ENCODE measurements at places on chromosomes 7 and 10.

GRCh38 chr7:155360495-155361345 is 63.0 kb downstream of the INSIG1 start:
- no peak for DNase-seq

GRCh38 chr7:47291461-47292081 is 290.3 kb downstream of the TNS3 start:
- DNase-seq = no peak

DNA sequence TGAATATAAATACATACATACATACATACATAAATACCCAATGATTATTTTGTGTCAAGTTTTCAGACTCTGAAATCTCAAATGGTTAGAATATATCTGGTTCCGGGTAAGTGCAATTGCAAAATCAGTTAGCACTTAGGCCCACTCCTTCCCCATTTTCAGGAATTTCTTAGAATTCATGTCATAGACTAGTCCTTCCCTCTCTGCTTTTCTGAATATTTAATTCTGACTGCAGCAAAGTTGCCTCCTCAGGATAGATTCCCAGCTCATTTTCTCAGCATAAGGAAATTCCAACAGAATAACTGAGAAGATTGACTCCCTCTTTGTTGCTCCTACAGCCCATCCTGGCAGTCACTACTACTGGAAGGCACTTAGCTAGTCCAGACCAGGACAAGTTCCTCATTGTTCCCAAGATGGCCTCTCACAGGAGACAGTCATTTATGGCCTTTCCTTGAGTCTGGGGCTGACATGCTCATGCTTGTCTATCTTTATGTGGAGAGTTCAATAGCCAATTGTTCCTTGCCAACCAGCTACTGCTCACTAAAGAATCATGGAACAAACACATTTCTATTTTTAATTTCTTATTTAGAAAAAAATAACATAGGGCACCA is 142.9 kb upstream of the ITGB1 start:
- no peak for DNase-seq

DNA sequence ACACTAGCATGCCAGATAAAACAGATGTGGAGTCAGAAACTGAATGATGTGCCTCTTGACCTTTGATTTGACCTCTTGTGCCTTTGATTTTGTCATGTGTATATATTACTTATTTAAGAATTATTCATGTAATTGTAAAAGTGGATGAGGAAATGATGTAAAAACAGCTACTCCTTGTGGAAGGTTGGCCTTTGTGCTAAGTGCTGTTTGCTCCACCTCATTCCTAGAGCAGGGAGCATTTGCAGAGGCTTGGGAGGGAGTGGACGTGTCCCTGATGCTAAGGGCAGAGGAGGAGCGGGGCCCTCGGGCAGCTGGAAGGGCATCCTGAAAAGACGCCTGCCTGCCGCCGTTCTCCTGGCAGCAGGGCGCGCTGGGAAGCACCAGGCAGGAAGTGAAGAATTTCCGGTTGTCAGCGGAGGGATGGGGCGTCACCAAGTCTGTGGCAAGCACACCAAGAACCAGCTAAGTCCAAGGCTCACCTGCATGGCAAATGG is 197.6 kb upstream of the ZNF32 start:
- DNase-seq = no peak

- DNase-seq = no peak
Observed at GRCh38 chr7:113282875-113283274, 164.5 kb upstream of the SMIM30 start.

- DNase-seq = no peak
Observed at GRCh38 chr10:1932692-1933094, 195.4 kb upstream of the ADARB2 start.

GRCh38 chr7:42662862-42663261 is 249.0 kb downstream of the C7orf25 start:
- DNase-seq = no peak

- no peak for DNase-seq
Observed at GRCh38 chr10:34702982-34703381, 112.1 kb downstream of the PARD3 start.

DNA sequence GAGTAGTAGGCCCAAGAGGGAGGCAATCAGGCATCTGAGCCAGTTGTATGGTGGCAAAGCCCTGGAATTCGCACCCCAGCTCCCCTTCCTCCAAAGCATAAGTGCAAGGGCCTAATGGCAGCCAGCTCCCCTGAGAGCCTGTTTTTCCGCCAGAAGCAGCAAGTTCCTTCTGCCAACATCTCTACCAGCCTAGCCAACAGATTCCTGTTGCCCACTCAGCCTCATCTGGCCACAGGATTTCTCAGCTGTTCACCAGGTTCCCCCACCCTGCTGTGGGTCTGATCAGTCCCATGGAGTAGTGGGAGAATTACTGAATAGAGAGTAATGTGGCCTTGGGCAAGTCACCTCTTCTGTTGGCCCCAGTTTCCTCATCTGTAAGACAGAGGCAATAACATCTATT is 186.2 kb upstream of the PDE1C start:
- no peak for DNase-seq

GRCh38 chr10:43194266-43194665 is 56.0 kb downstream of the CSGALNACT2 start:
- DNase-seq = no peak

GRCh38 chr10:90302758-90303481 is 554.9 kb downstream of the HTR7 start:
- DNase-seq = no peak

- no peak for DNase-seq
Observed at GRCh38 chr10:131021969-131022368, 289.6 kb downstream of the TCERG1L start.

- DNase-seq = no peak
Observed at GRCh38 chr7:36082910-36083309, 70.1 kb upstream of the EEPD1 start.

DNA sequence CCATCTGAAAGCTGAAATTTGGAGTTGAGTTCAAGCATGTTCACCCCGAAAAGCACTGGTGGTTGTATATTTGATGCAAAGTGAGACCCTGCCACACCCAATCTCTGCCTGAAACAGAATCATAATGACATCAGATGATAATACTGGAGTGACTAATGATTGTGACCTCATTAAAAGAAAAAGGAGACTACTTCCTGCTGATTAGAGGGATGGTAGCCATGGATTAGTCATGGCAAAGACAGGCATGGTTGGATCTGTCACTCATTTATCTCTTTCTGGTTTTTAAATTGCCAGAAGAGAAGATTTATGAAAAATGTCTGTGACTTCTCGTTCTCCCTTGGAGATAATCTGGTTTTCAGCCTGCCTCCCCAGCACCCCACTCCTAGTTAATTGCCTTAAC is 101.2 kb downstream of the BAMBI start:
- DNase-seq = no peak

GRCh38 chr7:126667742-126668366 is 584.9 kb downstream of the GRM8 start:
- DNase-seq = no peak

GRCh38 chr7:90432752-90433151 is 29.5 kb downstream of the CLDN12 start:
- DNase-seq = no peak

All from Caco-2 (cell line).